ENCODE measurements at places on chromosomes 6 and 20. TPM values are rescaled to one million over a fixed set of nuclear protein-coding genes. Genes with fewer than 3 reads are reported as not detected.
A peak's percentile ranks its signal among the peaks of the same experiment; 100 is the strongest.

The SRMS gene
- total RNA-seq = not detected

The AGPAT1 gene
- total RNA-seq = 34.5 TPM

The SLC2A10 gene
- total RNA-seq = not detected

- no peak for DNase-seq
Measured at GRCh38 chr6:47303861-47304260, 5.8 kb downstream of the TNFRSF21 start.

- no peak for DNase-seq
Measured at GRCh38 chr6:169324656-169325459, 71.2 kb upstream of the THBS2 start.

DNA sequence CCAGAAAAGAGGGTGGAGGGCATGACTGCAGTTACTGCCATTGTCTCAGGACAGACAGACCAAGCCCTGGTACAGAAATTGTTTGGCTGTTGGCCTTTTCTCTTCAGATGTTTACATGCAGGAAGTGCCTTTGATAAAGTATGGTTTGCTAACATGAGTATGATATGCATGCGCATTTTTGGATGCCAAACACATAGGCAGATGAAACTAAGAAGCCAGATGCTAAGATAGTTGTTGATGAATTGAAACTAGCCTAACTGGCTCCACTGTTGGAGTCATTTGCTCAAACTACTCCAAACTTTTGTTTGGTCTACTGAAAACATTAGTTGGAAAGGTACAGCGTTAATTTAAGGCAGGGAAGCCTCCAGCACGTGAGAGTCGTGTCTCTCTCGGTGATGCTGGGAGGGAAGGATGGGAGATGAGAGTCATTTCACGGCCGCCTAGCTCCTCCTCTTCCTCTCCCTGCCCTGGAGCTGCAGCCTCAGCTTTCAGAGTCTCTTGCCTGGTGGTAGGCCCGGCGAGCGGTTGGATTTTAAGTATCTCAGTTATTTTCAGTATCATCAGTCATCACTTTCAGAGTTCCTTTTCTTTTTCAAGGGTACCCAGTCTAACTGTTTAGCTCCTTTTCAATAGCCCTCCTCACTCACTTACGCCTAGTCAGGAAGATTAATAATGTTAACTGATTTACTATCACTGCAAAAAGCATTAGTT lies 29.7 kb downstream of the RREB1 start:
- peak; percentile 60 for DNase-seq

GRCh38 chr6:63487103-63487813 lies 85.0 kb upstream of the LOC128125822 start:
- no peak for DNase-seq
